Activated T-cell treated with anti-CD3 and anti-CD28 coated beads, Interleukin-2, amount 50 U/mL, for 1 hour (primary cell): ENCODE measurements at places on chromosomes 2 and 18.

DNA sequence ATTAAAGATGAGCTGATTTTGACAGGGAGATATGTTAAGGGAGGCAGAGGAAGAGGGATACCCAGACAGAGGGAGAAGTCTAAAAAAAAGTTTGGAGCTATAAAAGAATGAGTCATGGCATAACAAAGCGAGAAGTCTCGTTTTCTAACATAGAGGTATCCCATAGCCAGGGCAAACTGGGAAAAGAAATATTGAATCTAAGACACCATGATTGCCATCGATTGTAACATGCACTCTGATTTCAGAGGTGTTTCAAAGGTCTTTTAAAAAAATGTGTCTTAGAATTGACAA is 110.7 kb downstream of the MDH1 start:
- DNase-seq, result no peak

GRCh38 chr2:230901006-230901405 is 24.0 kb downstream of the GPR55 start:
- no peak for DNase-seq

DNA sequence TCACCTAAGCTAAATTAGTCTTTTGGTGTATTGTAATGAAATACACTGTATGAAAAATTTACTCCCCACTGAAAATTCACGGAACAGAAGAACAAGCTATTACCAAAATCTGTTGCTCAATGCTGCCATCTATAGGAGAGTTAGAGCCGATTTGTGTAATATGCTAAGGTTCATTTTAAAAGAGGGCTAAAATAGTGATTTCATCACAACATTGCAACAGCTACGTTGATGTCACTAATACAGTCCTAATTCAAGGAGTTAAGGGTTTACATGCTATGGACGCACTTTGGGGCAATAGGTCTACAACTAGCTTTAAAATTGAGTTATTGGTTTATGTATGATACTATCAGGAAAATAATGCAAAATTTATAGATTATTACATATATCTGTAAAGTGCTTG is 3.0 kb upstream of the IRS1 start:
- no peak for DNase-seq

GRCh38 chr2:3108710-3109702 is 268.6 kb downstream of the EIPR1 start:
- no peak for DNase-seq

GRCh38 chr2:239769554-239770245 is 255.4 kb downstream of the NDUFA10 start:
- no peak for DNase-seq

- no peak for DNase-seq
These were observed 222.3 kb downstream of the SH3RF3 start for GRCh38 chr2:109351164-109351756.

GRCh38 chr2:191226196-191226595 is 19.0 kb upstream of the MYO1B start:
- DNase-seq, result no peak

- no peak for DNase-seq
These were observed 84.2 kb upstream of the STPG4 start for GRCh38 chr2:47239119-47239969.

DNA sequence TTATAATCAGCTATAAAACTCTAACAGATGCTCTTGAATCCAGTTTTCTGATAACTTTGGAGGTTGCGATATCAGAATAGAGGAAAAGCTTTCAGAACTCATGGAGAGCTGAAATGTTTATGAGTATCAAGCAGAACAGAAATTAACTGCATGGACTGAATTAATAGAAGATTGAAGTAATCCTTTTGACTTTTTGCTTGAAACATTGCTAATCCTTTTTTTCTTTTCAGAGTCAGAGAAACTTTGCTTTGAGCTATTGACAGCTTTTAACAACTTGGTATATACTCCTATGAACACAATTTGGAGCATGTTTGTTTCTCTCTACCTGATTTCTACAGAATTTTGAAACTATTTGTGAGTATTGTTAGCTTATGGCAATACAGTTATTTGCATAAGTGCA is 1254.8 kb downstream of the LRP1B start:
- no peak for DNase-seq

- DNase-seq, result no peak
These were observed 8.2 kb downstream of the CNNM3 start for GRCh38 chr2:96824079-96824870.

GRCh38 chr18:74376523-74376922 is 60.9 kb downstream of the C18orf63 start:
- no peak for DNase-seq

DNA sequence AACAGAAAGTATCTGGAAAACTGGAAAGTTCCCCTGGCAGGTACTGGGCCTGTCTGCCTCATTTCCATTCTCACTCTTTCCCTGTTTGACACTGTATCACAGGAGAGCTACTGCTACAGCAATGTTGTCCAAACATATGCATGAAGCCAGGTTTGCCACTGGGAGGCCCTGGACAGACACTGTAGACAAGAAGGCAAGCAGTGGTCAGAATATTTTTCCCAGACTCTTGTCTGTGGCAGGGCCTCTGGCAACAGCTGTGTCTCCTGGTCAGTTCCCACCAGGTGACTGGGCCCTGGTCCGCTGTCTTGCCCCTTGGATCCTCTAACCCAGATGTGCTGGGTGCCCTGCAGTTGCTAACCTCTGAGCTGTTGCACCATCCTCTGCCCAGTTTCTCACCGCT is 178.9 kb upstream of the FANCL start:
- DNase-seq, result no peak

GRCh38 chr2:46298522-46299353 is 1.5 kb downstream of the EPAS1 start:
- peak; percentile 51 for DNase-seq

- DNase-seq, result no peak
These were observed 19.5 kb downstream of the NXPH2 start for GRCh38 chr2:138760676-138761075.

DNA sequence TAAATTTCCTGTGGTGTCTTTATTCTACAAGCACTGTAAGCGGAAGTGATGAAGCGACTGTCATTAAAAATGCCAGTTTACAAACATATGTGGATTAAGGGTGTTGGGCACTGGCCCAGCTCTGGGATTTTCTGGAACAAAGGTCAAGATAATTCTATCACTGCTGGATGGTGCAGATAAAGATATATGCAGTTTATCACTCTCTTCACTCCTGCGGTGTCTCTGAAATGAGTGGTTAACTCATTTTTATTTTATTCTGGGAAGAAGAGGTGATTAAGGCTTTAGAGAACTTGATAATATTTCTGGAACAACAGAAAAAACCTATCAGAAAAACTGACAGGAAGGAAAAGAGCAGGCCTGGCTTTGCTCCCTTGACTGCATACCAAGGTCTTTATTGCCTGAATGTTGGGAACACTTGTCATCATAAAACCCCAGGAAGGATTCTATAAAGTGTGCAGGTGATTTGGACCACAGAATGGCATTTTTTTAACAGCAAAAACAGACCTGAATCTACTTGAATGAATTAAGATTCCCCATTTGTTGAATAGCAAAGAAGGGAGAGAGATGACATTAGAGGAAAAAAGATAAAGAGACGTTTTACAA is 32.4 kb downstream of the ABCB11 start:
- no peak for DNase-seq

DNA sequence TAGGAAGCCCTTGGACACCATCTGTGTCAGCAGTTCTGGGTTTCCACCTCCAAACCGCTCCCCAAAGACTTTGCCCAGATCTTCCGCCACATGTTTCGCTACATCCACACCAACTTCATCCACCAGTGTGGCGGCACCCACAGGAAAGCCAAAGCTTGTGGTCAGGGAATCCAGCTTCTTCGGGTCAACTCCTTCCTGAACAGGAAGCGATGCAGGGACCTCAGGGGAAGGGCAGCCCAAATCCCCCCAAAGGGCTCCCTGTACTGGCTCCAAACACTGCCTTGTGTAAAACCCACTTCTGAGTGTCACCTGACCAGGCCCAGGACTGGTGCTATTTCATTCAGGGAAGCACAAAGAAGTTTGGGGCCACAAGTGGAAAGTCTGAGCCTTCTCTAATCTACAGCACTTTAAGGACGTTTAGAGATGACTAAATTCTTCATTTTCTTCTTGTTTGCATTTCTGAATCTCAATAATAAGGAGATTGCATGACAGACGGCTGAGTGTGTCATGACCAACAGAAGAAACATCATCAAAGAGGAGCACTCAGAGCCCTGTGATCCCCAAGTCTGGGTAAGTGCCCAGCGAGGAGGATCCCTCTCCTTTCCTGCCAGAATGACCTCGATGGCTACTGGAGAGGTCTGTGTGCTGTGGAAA is 20.8 kb downstream of the GAREM2 start:
- no peak for DNase-seq

- DNase-seq, result no peak
These were observed 83.6 kb downstream of the CCDC138 start for GRCh38 chr2:108870069-108870644.

DNA sequence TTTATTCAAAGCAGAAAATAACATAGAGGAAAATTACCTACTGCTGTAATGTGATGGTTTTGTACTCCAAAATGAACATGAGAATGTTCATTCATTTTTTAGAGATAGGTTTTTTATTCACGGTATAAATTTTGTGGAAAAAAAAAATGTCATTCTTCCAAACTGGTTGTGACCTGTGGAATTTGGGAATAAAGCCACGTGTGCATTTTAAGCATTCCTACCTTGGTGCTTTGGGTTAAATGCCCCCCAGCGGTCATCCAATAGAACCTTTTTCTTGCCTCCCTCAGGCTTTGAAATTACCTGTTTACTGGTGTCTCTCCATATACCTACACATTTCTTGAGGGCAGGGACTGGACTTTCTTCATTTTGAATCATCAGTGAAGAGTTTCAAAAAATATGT is 740.7 kb downstream of the DPP10 start:
- no peak for DNase-seq

GRCh38 chr2:85522090-85522647 is 16.8 kb upstream of the MAT2A start:
- DNase-seq, result no peak

DNA sequence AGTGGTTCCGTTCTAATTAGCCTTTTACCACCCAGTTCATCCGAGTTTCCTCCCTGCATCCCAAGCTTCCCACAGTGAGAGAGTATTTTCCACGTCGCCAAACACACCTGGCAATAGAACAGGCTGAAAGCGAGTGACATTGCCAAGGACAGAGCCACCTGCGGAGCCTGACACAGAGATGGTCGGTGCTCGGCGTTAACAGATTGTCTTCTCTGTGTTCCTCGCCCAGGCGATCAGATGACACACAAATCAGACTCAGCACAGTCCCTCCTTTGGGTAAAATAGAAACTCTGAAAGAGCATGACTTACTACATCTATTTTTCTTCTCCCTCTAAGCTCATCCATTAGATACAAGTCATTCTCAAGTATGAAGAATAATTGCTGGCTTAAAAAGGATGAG is 107.7 kb downstream of the CD226 start:
- DNase-seq, result no peak

- no peak for DNase-seq
These were observed 259.8 kb upstream of the LYPD1 start for GRCh38 chr2:132929786-132930185.

DNA sequence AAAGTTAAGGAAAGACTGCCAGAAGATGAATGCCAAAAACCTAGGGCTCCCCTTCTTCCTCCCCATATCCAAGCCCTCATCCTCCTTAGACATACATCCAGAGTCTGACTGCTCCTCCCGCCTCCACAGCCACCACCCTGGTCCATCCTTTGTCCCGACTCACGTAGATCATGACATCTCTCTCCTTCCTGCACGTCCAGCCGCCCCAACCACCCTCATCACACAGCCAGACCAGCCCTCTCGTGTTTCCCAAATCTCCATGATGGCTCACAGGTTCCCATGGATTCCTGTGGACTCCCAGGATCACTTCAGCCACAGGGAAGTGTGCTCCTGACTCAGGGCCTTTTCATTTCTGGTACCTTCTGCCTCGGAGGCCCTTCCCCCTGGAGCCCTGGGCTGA is 47.8 kb upstream of the CAB39 start:
- DNase-seq, result no peak

DNA sequence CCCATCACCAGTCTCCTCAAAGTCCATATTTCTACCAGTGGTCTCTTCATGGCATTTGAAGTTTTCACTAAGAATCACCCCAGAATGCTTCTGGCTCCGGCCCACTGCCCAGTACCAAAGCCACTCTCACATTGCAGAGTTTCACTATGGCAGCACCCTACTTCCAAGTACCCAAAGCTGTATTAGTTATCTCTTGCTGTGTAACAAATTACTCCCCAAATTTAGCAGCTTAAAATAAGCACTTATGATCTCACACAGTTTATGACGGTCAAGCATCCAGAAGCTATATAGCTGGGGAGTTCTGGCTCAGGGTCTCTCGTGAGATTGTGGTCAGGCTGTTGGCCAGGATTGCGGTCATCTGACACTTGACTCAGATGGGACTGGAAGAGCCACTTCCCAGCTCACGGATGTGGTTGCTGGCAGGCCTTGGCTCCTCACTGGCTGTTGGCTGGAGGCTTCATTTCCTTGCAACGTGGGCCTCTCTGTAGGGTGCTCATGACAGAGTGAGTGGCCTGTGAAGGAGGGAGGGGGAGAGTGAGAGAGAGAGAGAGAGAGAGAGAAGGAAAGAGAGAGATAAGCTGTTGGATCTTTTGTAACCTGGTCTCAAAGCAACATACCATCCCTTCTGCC is 189.5 kb downstream of the CTIF start:
- DNase-seq, result no peak

DNA sequence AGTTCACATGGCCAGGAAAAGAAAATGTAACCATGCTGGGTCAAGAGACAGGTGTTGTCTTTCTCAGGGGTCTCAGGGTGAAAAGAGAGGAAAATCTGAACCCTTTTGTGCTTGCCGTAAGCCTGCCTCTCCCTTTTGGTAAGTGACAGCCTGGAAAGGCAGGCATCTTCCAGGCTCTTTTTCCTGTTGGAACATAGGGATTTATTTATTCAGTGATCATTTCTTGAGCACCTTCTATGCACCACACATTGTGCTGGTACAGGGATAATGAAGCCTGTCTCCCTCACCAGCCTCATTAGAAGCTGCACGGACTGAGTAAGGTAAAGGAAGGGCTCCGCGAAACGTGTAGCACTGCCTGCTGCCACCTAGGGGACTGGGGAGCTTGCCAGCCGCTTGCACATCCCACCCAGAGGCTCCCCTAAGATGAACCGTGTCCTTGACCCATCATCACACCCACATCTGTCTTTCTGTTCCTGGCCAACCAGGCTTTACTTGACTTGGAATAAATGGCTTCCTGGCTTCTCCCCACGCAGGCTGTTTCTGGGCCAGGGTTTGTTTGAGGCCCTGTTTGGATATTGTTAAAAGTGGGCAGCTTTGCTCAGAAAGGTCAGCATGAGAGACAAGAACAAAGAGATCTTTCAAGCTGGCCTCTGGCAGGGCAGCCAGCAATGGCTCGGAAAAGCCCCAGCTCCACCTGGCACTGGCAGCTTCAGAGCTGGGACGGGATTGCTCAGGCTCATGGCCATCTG is 73.3 kb upstream of the MCFD2 start:
- DNase-seq, result no peak
